Uterine smooth muscle cell (primary cell): ENCODE measurements at places on chromosomes 3 and 15. TPM values are rescaled to one million over a fixed set of nuclear protein-coding genes. Genes with fewer than 3 reads are reported as not detected.

Gene DLEC1
- 0.11 and 0.12 TPM in 2 replicates for total RNA-seq

Gene NUP210
- total RNA-seq, result 0.77 and 1.9 TPM in 2 replicates

Gene IGF1R
- 21.8 and 44.9 TPM in 2 replicates for total RNA-seq

Gene OR4F15
- 0.12 TPM in 1 of 2 replicates, not detected in the other for total RNA-seq

Gene FBXW12
- not detected in 2 replicates for total RNA-seq

Gene TMEM40
- not detected in 2 replicates for total RNA-seq

Gene CELSR3
- 0.89 and 1.00 TPM in 2 replicates for total RNA-seq

Gene BCL2A1
- 4.9 and 27.1 TPM in 2 replicates for total RNA-seq

Gene TMCO5A
- under 0.01 TPM in 1 of 2 replicates, not detected in the other for total RNA-seq
